CD8-positive, alpha-beta memory T cell (primary cell): ENCODE measurements at places on chromosomes 3 and 15. TPM values are rescaled to one million over a fixed set of nuclear protein-coding genes. Genes with fewer than 3 reads are reported as not detected.

DNA sequence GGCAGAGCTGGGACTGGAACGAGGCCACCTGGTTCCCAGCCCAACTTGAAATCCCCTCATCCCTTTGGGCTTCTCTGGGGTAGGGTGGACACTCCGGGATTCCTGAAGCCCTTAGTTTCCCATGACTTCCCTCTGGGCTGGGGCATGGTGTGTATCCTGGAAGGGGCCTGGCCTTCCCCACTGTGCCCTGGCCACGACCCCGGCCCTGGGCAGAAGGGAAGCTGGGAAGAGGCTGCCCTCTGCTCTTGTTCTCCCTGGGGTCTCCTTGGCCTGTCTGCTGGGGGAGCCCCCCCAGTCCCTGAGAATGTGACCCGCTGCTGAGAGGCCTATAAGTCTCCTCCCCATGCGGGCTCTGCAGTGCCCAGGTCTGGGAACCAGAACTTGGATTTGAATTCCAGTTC is 104.9 kb downstream of the LINGO1 start:
- no peak for DNase-seq

GRCh38 chr15:40060236-40060961 is 21.4 kb upstream of the SRP14 start:
- no peak for DNase-seq

DNA sequence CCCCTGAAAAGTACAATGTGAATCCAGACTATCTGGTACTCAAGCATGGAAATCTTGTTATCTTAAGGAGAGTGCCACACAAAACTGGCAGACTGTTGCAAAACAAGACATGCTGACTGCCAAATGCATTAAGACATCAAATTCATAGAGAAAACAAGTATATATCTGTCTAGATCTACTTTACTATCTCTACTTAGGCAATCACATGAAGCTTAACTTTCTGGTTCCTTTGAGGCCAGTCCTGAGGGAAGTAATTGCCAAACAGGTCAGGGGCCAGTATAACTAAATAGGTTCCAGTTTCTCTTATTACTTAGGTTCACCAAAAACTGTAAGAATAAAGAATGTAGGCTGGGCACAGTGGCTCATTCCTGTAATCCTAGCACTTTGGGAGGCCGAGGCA is 15.9 kb upstream of the SLC4A7 start:
- DNase-seq = no peak

DNA sequence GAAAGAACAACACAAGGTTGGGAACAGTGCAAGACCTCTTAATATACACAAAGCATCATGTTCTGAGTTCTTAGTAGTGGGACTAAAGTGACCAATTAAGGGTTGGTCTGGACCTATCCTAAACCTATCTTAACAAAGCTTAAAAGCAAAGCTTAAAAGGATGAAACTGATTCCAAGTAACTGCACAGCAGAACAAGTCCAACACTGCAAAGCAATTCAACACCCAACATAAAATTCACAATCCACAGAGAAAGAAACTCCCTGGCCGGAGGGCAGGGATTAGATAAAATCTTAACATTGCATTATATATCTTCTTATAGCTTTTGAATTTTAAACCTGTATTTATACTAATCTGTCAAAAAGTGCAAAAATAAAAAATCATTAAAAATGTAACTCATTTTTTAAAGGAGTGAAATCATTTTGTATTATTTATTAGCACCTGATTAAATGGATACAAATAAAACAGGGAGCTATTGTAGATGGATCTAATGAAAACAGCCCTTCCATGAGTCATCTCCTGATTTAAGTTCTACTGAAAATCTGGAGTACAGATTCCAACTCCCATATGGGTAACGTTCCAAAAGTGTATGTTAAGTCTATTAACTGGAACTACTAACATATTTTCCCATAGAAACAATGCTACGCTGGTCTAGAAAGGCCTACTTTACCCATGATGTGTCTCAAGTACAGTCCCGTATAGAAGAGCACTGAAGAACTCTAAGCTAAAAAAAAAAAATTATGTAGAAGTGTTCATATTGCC is 34.9 kb downstream of the PIK3R4 start:
- DNase-seq = no peak

DNA sequence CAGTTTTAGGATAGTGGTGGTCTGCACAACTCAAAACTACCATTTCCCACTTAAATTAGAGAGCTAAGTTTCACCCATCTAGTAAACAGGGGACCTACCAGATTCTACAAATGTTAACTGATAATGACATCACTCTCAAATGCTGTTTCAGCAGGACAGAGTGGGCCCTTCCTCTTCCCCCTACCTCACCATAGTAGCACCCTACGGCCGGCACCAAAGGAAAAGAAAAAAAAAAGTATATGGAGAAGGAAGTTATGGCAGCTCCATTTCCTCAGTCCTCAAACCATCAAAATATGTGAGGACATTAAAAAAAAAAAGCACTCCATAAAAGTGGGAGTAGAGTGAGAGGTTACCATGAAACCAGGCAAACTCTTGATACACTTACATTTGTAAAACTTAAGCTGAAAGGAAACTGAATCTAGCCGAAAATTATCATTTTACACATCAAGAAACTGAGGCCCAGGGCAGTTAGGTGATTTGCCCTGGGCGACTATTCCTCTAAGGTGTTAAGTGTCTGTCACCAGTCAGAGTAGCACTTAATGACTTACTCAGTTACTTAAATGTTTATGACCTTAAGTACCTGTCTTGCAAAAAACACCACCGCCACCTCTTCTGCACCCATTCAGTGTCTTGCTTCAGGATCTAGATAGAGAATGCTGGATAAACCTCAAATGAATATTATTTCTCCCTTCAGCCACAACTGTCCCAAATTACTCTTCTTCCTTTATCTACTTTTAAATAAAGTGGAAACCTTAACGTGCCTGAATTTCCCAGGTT is 2.7 kb downstream of the MSL2 start:
- no peak for DNase-seq

DNA sequence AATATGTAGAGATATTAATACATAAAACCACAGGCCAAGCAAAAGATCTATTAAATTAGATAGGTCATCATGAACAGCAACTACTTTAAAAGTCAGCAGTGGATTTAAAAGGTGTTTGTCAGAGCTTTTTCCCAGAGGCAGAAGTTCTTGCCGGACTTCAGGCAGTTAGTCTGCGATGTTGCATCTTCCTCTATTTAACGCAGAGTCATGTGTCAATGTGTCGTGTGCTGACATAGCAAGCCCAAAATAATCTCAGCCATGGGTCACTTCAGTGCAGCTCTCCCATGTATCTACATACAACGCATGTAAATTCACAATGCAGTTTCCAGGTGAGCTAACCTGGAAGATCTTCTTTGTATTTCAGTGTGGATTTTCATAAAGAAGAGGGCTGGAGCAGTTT is 8.0 kb upstream of the TMEM212 start:
- DNase-seq = no peak

DNA sequence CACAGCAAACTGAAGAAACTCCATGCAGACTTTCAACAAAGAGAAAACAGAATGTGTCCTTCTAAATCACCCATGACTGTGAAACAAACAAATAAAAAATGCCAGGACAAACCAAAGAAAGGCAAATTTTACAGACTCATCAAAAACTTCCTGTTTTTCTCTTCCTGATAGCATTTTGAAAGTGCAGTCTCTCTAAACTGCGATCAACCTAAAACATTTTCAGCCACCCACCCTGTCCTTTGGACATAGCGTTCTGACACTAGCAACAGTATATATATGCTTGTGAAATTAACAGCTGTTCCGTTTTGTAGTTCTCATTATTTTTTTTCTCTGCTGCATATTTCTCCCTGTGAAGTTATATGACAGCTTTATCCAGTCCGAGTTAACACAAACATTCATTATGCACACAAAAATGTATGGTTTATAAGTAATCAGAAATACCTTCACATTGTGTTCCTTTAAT is 151.7 kb downstream of the FBN1 start:
- no peak for DNase-seq

ARHGEF26 gene
- total RNA-seq = 0.13 TPM
